Smooth muscle cell of the brain vasculature (primary cell): ENCODE measurements at places on chromosomes 16 and 17.

DNA sequence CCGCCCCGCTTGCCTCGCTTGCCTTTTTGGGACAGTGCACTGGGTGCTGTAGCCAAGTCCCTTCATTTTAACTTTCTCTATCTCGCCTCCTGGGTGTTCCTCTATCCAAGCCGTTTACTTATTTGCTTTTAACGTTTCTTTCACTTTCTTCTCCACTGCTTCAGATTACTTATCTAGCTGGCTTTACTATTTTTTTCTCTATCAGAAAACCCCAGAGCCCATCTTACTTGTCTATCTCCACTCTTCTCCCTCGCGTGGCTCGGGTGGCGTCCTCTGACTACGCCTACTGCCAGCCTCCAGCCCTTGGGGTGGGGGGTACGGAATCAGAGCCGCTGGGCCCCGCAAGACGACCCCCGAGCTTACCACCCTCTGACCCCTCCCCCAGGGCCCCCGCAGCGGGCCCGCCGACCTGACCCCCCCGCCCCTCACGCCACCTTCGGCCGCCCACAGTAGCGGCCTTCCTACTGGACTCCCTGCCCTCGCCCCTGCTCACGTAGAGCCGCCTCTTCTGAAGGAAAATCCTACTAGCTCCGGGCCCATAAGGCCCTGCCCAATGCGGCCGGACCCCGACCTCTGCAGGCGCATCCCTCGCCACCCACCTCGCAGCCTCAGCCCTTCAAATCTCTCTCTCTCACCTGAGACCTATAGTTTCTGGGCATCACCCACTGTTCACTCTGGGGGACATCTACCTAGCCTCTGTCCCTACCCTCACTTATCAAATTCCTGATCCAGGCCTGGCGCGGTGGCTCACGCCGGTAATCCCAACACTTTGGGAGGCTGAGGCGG, 1.0 kb upstream of the SLC12A4 start:
- no peak for DNase-seq

GRCh38 chr17:68516732-68517131, 4.5 kb downstream of the PRKAR1A start:
- DNase-seq = no peak

- DNase-seq = no peak
Measured at GRCh38 chr16:73058616-73059409, 10.9 kb upstream of the ZFHX3 start.

DNA sequence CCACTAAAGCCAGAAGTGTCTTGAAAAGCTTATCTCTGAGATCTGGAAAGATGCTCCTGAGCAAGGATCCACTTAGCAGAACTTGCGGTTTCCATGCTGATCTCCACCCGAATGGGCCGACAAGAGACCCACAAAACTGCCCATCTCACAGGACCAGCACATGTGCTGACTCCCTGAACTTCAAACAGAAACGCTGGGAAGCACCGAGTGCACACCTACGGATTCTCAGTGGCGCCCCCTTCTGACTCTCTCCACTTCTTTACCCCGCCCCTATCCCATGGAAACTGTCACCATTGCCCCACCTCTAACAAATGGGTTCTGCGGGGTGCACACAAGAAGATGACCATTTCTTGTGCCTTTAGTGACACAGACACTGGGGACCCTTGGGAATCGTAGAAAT, 21.4 kb downstream of the CDRT4 start:
- no peak for DNase-seq

- DNase-seq = no peak
Measured at GRCh38 chr16:10501016-10501607, 79.3 kb downstream of the EMP2 start.
